COR-L47 (cell line): ENCODE measurements at places on chromosomes 3 and 15.

DNA sequence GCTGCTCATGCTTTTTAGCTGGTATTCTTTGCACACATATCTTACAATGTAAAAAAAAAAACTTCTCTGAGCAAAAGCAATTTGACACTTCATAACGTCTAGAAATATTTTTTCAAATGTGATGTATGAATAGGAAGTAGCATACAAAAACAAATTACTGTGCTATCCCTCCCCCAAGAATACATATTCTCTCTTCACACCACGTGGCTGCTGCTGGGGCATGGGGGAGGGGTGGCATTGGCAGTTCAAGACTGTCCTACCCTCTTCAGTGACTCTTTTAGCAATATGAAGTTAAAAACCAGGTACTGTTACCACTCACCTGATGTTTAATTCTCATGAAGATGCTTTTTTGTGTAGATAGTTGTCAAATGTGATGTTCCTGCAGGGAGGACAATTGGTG, 85.6 kb downstream of the UBE2E2 start:
- DNase-seq = no peak

DNA sequence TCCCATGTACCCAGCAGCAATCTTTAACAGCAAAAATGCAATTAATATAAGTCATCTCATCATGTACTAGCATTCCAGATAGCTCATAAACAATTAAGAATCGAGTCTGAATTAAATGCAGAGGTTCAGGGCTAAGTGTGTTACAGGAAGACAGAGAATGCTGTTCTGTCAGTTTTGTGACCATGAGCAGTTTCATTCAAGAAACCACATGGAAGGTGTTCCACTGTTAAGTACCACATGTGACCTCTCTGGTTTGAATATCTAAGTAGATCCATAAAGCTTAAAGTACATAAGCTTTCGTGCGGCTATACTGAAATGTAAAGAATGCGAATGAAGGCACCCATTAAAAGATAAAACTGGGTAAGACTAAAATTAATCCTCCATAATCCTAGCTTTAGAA, 272.3 kb downstream of the IL5RA start:
- no peak for DNase-seq

DNA sequence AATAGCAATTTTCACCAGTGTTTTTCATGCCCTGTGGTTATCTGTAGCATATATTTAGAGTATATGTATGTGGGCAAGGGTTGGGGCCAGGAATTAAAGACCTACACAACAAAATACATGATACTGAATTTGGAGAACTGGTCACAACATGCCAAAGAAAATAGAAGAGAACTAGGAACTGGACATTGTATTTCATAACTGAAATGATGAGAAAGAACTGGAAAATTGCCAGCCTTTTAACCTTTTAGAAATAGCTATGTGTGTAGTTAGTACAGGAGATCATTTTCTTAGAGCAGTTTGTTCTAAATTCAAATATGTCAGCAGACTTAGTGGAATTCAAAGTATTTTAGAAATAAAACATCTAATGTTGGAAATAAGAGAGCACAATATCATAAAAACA, 227.1 kb upstream of the CGNL1 start:
- DNase-seq = no peak

GRCh38 chr15:41979493-41980266, 7.3 kb upstream of the EHD4 start:
- no peak for DNase-seq

DNA sequence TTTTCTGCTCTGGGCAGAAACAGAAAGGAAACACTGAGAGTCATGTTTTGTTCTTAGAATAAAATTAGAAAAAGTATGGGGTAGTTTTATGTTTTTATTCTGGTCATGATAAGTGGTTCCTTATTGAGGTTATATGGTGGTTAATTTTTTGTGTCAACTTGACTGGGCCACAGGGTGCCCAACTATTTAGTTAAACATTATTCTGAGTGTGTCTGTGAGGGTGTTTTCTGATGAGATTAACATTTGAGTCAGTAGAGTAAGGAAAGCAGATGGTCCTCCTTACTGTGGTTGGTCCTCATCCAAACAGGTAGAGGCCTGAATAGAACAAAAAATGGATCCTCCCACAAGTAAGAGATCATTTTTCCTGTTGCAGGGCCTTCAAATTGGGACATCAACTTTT, 98.9 kb downstream of the C3orf38 start:
- no peak for DNase-seq

DNA sequence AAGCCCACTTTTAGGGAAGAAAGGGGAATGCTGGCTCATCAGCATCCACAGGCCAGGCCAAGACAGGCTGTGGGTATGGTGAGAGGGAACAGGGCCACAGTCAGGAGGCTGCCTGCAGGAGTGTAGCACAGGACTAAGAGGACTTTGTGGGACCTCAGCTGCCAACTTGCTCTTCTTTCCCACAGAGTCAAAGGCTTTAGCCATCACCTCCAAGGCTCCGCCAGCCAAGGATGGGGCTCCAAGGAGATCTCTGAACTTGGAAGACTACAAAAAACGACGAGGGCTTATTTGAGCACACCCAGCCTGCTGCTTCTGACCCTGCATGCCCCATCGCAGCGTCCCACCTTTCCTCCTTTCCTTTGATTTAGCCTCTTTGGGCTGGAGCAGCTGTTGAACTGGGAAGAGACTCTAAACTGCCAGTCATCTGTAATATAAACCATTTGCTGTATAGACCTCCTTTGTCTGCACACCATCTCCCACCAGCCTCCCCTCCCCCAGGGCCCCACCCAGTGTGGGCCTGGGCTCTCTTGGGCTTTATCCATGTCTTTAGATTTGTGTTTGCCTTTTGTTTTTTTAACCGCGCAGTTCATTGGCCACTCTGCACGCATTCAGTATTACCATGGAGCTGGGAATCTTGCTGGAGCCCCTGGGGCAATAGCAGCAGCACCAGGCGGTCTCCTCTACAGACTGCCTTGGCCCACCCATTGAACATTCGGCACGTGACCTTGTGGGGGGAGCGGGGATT, 13.1 kb upstream of the ITPKA start:
- no peak for DNase-seq
